SJSA1 (cell line): ENCODE measurements at places on chromosomes 4 and X. TPM values are rescaled to one million over a fixed set of nuclear protein-coding genes. Genes with fewer than 3 reads are reported as not detected.

GRCh38 chr4:84342161-84342560 lies 156.9 kb downstream of the NKX6-1 start:
- no peaks in the 10 kb centered on the region for H3K4me1 ChIP-seq
- H3K27me3 ChIP-seq = no peaks in the 10 kb centered on the region; the same call in 1 of the 2 replicates
- DNase-seq = no peak
- H3K4me3 ChIP-seq = no peak overlapping the region
- H3K36me3 ChIP-seq = no peaks in the 10 kb centered on the region

GRCh38 chr4:177093964-177094363 lies 215.7 kb upstream of the NEIL3 start:
- no peak overlapping the region for H3K4me3 ChIP-seq
- H3K27ac ChIP-seq = peak overlapping the region; percentile 39
- no peaks in the 10 kb centered on the region for H3K36me3 ChIP-seq
- H3K4me1 ChIP-seq = peaks cover 6% of the 10 kb centered on the region; the same call in 1 of the 2 replicates

- no peaks in the 10 kb centered on the region for H3K36me3 ChIP-seq
- H3K4me3 ChIP-seq = no peak overlapping the region
- H3K4me1 ChIP-seq = no peaks in the 10 kb centered on the region
- no peak overlapping the region for H3K27ac ChIP-seq
- DNase-seq = peak; percentile 42
These were observed 15.4 kb downstream of the HMGB2 start for GRCh38 chr4:173318648-173319211.

- no peak overlapping the region for H3K27ac ChIP-seq
- no peak for DNase-seq
These were observed 109.3 kb downstream of the MGST2 start for GRCh38 chr4:139774759-139775487.

- H3K27me3 ChIP-seq = no peaks in the 10 kb centered on the region
- no peak overlapping the region for H3K27ac ChIP-seq
- no peaks in the 10 kb centered on the region for H3K4me1 ChIP-seq
- DNase-seq = no peak
- H3K36me3 ChIP-seq = no peaks in the 10 kb centered on the region
These were observed 223.5 kb upstream of the MBNL3 start for GRCh38 chrX:132712350-132712749.

DNA sequence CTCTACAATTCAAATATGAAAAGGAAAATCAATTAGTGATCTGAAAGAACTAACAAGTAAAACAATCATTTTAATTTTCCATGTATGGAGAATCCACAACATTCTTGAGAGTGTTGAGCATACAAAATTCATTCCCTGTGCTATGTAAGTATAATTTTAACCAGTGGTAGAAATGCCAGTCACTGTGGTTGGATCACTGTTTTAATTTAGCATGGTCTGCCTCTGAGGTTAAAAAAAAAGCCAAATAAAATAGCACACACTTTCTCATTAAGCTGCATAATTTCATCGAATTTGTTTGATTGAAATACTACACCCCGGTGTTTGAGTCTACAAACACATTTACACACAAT lies 185.5 kb upstream of the STS start:
- no peaks in the 10 kb centered on the region for H3K4me1 ChIP-seq
- no peaks in the 10 kb centered on the region for H3K27me3 ChIP-seq
- H3K27ac ChIP-seq = no peak overlapping the region
- H3K36me3 ChIP-seq = no peaks in the 10 kb centered on the region

- no peak overlapping the region for H3K27ac ChIP-seq
- no peaks in the 10 kb centered on the region for H3K27me3 ChIP-seq
- no peak overlapping the region for H3K4me3 ChIP-seq
- DNase-seq = no peak
- H3K4me1 ChIP-seq = no peaks in the 10 kb centered on the region
- no peaks in the 10 kb centered on the region for H3K36me3 ChIP-seq
These were observed 64.7 kb upstream of the ACSL1 start for GRCh38 chr4:184890499-184890898.

DNA sequence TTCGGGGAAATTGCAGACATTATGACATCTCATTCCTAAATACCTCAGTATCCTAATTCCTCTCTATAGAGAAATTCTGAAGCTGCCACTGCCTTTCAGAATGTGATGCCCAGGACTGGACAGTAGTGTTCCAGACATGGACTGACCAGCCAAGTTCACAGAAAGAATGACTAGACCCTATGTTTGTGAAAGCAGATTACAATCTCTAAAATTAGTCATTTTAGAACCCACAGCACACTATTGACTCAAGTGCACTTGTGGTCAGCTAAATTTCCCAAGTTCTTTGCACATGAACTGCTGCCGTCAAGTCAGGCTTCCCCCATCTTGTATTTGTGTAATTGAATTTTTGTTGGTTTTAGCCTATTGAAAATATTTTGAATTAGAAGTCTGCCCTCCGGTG lies 81.0 kb upstream of the ESX1 start:
- H3K36me3 ChIP-seq = no peaks in the 10 kb centered on the region
- peak; percentile 60 for DNase-seq
- H3K27ac ChIP-seq = peak overlapping the region; percentile 63
- H3K4me1 ChIP-seq = peaks cover 54% of the 10 kb centered on the region

The CPLX1 gene
- not detected in 2 replicates for total RNA-seq

The CFAP299 gene
- total RNA-seq = 0.88 and 2.3 TPM in 2 replicates

The NUDT11 gene
- total RNA-seq = 12.2 and 12.3 TPM in 2 replicates

The SPANXD gene
- total RNA-seq = not detected in 2 replicates
